ENCODE measurements at places on chromosomes 11 and 22.

GRCh38 chr11:128379587-128380580 is 207.5 kb downstream of the ETS1 start:
- DNase-seq: no peak

DNA sequence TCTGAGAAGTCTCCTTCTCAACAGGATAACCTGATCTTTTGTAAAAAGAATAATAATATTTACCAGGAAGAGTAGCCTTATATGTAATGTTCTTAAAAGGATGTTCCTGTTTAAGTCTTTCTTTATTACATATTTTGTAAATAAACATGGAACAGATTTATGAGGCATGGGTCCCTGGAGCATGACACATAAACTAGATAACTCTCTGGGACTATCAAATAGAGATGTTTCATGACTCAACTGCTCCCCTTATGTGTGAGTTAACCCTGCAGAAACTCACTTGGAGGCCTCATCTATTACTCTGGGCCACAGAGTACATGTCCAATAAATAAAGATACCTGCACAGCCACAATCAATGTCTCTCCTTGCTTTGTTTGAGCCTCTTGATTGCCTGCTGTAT is 64.6 kb downstream of the GDPD4 start:
- DNase-seq: no peak

GRCh38 chr22:46721501-46722085 is 16.5 kb downstream of the CERK start:
- no peak for DNase-seq

- no peak for DNase-seq
Observed at GRCh38 chr11:60953781-60954180, 1.8 kb upstream of the SLC15A3 start.

GRCh38 chr11:14109742-14110141 is 147.2 kb downstream of the SPON1 start:
- no peak for DNase-seq

GRCh38 chr11:128757886-128758612 is 64.2 kb downstream of the FLI1 start:
- no peak for DNase-seq
